NCI-H1092 (cell line): ENCODE measurements at places on chromosomes 4 and X.

GRCh38 chr4:14844061-14844460 lies 158.2 kb upstream of the CPEB2 start:
- DNase-seq: no peak

DNA sequence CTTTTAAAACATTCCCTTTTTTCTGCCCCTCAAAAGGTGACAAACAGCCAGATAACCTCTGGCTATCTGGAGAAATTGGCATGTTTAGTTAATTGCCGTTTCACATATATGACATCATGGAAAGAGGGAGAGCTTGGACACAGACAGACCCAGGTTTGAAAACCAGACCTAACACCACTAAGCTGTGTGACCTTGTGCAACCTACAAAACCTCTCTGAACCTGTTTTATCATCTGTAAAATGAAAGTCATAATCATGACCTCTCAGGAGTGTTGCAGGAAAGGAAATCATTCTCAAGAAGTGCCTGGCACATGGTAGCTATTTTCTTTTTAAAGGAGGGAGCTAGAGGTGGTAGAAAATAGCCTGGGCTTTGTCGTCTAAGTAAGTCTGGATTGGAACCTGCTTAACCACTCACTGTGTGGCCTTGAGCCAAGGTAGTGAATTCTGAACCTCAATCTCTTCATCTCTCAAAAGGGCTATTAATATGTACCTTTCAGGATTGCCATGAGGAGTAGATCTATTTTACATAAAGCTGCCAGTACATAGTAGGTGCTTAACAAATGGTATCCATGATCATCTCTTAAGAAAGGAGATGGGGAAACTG lies 363.5 kb downstream of the BCOR start:
- DNase-seq: no peak

GRCh38 chrX:129980001-129980401 lies 2.4 kb upstream of the BCORL1 start:
- no peak for DNase-seq

DNA sequence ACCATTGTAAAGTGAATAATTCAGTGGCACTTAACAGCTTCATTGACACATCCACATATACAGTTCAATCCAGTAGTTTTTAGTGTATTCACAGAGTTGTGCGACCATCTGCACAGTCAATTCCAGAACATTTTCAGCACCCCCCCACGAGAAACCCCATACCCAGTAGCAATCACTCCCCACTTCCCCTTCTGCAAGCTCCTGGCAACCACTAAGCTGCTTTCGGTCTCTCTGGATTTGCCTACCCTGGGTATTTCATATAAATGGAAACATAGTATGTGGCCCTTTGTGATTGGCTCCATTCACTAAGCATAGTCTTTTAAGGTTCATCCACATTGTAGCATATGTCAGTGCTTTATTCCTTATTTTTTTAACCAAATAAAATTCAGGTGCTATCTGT lies 10.0 kb downstream of the MSL3 start:
- no peak for DNase-seq

DNA sequence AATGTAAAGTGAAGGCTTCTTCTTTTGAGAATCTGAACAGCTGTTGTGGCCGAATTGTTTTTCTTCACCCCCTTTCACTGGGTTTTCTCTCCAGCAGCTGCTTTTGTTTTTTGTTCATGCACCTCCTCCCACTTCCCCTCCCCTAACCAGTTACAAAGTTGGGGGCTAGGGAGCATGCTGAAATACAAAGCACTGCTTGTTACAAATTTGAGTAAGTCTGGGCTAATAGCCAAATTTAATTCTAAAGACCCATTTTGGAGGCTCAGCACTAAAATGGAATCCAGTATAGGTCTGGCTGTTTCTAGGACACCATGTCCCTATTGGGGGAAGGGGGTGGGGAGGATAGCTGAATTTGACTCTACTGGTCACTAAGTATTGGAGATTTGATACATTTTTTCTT lies 89.2 kb upstream of the GPM6B start:
- DNase-seq: no peak

GRCh38 chrX:31508338-31508737 lies 436.5 kb upstream of the FTHL17 start:
- DNase-seq: no peak

DNA sequence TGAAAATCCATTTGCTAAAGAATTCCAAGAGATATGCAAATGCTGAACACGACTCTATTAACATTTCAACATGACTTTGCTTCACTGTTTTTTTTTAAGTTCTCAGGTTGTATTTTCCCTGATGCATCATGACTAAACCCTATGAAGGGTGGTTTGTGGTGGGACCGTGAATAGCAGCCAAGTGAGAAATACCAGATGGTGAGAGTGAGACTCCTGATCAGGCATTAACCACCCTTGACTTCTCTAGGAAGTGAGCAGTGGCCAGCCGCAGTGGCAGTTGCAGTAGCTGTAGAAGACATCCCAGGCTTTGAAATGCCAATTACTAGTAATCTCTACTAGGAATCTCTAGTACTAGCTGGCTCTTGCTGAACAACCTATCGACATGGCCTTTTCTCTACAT lies 383.4 kb downstream of the FAM133A start:
- no peak for DNase-seq

- no peak for DNase-seq
Observed at GRCh38 chrX:107507744-107508117, 58.3 kb downstream of the FRMPD3 start.
